ENCODE measurements at places on chromosomes 6 and 20.

DNA sequence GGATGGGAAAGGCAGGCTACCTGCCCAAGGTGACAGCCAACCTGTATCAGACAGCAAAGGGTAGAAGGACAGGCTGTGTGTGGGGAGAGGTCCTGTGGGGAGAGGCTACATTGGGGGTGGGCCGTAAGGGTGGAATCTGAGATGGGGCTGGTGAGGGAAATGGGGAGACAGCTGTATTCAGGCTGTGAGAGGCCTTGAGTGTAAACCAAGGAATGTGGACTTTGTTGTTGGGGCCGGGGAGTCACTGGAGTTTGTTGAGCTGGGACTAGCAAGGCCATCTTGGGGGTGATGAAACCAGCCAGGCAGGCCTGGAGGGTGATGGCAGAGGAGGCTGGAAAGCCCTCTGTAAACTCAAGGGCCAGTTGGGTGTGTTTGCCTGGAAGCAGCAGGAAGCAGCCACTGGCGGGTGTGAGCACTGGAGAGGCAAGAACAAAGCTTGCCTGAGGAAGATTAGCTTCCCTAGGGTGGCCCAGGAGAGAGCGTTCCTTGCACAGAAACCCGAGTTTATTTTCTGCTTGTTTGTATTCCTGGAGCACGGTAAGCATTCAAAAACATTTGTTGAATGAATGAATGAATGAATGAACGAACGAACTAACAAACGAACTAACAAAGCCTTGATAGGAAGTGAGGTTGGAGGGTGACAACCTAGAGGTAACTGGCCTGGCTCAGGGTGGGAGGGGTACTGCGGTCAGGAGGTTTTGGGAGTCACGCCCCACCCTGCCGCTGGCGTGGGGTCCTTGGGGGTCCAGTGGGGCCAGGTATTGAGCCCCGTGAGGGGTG is 18.9 kb downstream of the TTBK1 start:
- no peak for DNase-seq

- DNase-seq: no peak
Measured at GRCh38 chr6:99960027-99960426, 34.0 kb downstream of the MCHR2 start.

DNA sequence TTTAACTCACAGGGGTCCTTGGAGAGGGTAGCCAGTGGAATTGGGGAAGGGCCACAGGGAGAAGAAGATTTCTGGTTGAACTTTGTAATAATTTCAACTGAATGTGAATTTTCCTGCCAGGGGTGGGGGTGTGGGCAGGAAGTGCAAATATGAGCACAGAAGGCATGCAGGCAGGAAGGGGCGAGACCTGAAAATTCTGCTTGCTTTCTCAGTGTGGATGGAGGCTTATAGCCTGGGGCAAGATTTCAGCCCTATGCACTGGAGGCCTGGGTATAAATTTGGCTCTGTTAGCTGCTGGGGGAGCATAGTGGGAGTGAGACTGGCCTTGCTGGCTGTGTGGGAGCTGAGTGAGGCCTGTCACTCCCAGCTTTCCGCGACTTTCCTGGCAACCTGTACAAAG is 54.4 kb downstream of the PERP start:
- DNase-seq: peak; percentile 2

DNA sequence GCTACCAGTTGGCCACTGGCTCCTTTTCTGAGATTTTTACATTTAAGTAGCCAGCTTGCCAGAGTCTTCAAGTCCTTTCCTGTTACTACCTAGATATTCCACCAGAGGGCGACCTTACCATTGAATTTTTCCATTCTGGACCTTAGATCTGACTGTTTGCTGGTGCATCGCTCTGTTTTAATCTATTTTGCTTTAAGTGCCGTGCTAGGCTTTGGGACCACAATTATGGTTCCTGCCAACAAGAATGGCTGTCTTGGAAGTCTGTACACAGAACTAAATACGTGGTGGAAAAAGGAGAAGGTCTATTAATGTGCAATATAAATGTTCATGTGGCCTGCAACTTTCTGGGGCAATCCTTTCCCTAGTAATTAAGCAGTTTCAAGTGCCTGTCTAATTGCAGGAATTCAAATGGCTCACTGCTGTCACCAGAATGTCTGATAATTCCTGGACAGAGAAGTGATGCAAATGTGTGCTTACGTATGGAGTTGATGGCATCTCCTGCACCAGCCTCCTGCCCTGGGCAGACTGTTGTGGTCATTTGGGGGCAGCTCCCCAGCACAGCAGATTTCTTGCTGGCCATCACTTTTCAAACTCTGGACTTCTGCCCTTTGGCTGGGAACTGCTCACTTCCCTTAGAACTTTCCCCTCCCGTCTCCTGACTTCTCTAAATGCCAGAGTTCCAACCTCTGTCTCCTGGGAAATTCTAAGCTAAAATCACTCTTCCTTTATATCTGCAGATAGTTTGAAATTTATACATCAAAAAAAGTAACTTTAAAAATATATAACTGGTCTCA is 5.6 kb upstream of the HLA-DOA start:
- peak; percentile 52 for DNase-seq

DNA sequence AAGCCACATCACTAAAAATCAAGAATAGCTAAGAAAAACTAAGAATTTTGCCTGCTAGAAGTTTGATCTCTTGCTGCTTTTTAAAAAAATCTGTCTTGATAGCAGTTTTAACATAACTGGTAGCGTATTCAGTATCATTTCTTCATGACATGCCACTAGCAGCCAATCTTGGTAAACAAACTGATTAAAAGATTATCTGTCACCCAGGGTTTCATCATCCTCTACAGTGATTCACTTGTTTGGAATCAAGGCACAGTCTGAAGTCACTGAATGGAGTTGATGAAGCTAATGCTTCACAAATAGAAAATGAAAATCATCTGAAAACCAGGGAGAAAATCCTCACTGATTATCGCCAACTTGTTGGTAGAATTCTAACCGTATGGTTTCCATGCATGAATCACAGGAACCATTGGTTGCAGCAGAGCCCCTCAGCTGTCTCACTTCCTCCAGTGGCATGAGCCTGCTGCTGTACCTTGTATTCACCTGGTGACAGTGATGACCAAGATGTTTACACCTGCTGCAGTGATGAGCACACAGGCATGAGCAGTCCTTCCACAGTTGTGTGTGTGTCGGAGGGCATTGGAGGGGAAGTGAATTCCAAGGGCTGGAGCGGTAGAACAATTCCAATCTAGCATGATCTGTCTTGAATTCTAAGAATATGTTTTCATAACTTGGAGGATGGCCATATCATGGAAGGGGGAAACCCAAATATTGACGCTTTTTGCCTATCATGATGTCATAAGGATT is 275.0 kb downstream of the KHDC1L start:
- DNase-seq: peak; percentile 91

DNA sequence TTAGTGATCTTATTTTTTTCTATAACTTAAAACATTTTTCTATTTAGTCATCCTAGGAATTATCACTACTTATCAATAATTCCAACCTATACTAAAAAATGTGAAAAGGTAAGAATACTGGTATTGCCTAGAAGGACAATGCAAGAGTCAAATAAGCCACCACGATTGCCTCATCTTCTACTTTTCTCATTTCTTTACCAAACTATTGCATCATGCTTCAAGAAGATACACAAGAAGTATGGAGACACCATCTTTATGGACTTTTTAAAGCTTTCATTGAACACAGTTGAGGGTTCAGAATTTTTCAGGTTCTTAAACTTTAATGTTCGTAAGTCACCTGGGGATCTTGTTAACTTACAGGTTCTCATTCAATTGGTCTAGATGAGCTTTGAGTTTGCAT is 25.9 kb downstream of the ELOVL2 start:
- peak; percentile 65 for DNase-seq

DNA sequence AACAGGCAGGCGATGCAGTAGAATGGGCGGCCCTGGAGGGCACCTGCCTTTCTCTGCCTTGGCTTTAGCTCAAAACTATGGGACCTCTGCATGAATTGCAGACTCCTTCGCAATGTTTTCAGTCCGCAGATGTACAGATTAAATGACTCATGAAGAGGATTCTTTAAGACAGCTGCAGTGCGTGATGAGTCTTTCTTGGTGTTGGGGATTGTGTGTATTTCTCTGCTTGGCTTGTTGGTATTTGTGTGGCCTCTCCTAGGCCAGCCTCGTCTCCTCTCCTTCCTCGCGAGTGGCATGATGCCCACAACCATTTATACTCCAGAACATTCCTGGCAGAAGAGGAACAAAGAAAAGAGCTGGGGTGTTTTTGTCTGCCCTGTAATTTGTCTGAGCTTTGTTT is 110.6 kb downstream of the SYNDIG1 start:
- peak; percentile 24 for DNase-seq

DNA sequence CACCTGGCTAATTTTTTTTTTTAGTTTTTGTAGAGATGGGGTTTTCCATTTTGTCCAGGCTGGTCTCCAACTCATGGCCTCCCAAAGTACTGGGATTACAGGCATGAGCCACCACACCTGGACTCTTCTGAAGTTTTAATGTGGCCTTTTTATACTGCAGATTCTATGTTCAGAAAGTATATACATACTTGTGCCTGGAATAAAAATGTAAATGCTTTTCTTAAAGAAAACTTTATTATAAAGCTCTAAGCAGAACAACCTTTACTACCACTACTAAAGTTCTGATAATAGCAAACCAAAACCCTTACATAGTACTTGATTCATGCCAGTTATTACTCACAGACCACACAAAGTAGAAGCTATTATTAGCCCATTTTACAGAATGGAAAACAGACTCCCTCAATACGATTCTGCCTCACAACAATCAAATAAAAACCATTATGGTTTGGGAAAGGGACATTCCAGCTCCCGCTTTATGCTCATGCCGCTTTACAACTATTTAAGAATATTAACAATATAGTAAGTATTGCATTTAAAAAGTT is 5.3 kb downstream of the PHIP start:
- no peak for DNase-seq

- DNase-seq: no peak
Measured at GRCh38 chr6:130372786-130373185, 7.0 kb downstream of the TMEM200A start.

DNA sequence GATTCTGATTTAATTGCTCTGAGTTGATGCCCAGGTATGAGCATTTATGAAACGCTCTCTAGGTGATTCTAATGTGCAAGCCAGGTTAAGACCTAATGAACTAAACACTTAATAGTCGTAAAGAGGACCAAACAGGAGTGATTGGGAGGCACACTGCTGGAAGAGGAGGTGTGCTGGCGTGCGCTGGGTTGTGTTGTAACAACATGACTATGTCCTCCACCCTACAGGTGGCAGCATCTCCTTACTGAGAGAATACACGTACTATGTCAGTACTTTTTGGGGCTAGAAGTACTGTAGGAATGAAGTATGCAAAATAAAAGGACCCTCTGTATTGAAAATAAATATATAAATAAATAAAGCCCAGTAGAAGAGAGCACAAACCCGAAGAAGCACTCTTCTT is 11.9 kb downstream of the C6orf89 start:
- DNase-seq: peak; percentile 3
